Neural progenitor cell (in vitro differentiated cells): ENCODE measurements at places on chromosomes 16 and 17.

DNA sequence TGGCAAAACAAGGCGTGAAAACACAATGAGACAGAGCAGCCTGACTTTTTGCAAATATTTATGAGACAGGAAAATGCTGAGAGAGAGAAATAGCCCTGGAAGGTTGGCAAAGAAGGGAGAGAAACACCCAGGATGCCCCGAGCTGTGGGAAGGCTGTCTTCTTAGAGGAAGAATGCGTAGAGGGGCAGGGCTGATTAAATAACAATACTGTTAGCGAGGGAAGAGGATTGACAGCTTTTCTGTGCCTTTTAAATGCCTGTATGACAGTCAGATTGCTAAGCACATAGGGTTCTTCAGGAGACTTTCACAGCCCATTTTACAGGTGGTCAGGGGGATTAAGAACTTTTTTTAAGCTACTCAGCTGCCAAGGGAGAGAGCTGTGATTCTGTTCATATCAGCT is 219.2 kb downstream of the SHISA9 start:
- DNase-seq, result peak; percentile 33

DNA sequence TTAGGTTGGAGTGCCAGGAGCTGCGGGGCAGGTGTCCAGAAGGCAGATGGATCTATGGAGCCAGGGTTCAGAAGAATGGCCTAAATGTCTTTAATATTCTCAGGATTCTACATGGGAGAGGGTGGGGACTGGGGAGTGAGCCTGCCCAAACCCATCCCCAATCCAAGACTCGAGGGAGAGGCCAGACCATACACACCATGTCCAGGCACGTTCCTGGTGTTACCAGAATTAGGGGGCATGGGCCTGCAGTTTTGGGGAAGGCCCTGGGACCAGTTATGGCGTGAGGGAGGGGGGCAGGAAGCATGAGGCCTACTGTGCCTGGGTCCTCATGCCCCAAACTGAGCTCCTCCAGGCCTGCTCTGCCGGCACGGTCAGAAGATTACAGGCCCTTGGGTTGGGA is 1.9 kb downstream of the TAX1BP3 start:
- DNase-seq, result no peak

- DNase-seq, result peak; percentile 92
Measured at GRCh38 chr17:43576563-43577229, 30.6 kb upstream of the ETV4 start.

GRCh38 chr16:1713331-1713730 is 7.3 kb downstream of the MAPK8IP3 start:
- no peak for DNase-seq

GRCh38 chr17:71486261-71486660 is 634.6 kb upstream of the SOX9 start:
- DNase-seq, result no peak

DNA sequence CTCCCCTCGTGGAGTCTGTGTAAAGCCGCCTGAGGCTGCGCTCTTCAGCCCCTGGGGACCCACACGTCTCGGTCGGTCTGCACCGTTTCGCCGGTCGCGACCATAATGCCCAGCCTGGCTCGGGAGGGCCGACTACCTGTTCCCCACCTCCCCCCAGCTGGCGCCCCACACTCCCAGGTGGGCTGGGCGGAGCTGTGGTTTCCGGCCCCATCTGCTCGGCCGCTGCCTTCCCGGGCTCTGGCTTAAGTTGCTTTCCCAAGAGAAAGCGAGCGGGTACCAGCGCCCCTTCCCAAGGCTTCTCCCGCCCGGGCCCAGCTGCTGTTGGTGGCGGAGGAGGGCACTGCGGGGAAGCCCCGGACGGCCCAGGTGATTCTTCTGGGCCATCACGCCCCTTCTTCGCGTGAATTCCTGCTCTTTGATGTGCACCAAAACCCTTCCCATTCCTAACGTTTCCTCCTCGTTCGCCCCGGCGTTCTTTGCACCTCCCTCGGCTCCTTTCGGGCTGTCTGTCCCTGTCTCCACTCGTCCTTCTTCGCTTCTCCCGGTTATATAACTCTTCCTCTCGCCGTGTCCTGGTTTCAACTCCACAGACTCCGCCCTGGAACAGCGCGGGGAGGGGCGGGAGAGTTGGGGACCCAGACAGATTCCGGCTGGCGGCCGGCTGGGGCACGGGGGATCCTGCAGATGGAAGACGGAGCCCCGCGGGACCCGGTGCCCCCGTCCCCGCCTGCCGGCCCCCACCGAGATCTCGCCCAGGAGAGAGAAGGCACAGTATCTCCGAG is 2.0 kb downstream of the KDM6B start:
- peak; percentile 77 for DNase-seq

DNA sequence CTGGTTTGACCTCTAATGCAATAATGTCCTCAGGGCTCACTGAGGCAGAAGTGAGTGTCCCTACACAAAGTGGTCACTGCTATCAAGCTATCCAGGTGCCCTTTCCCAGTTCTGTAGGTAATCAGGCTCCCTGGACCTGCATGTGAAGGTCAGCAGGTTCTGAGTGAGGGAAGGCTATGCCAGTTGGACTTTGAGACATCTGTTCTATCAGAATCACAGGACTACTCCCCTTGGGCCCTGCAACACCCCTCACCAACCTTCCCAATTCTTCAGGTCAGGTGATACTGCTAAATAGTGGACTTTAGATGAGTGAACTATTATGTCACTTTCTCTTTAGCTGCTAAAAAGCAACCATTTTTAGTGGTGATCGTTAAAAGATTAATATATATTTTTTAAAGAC is 37.6 kb downstream of the ZZEF1 start:
- no peak for DNase-seq

GRCh38 chr17:57048096-57048495 is 37.0 kb upstream of the AKAP1 start:
- no peak for DNase-seq

- no peak for DNase-seq
Measured at GRCh38 chr16:5044011-5044540, 10.3 kb upstream of the NAGPA start.

DNA sequence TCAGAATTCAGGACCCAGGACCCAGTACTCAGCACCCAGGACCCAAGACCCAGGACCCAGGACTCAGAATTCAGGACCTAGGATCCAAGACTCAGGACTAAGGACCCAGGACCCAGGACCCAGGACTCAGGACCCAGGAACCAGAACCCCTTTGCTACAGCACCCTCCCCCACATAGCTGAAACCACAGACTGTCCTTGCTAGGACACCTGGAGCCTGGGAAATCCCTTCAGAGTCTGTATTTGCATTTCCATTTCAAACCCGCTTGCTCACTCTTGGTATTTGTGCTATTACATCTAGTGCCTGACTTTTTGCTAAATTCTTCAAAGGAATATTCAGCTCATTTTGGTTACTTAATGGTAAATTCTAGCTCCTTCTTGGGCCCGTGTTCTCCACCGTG is 275.8 kb upstream of the MAF start:
- DNase-seq, result no peak

- no peak for DNase-seq
Measured at GRCh38 chr17:2418572-2418971, 17.7 kb upstream of the MNT start.

DNA sequence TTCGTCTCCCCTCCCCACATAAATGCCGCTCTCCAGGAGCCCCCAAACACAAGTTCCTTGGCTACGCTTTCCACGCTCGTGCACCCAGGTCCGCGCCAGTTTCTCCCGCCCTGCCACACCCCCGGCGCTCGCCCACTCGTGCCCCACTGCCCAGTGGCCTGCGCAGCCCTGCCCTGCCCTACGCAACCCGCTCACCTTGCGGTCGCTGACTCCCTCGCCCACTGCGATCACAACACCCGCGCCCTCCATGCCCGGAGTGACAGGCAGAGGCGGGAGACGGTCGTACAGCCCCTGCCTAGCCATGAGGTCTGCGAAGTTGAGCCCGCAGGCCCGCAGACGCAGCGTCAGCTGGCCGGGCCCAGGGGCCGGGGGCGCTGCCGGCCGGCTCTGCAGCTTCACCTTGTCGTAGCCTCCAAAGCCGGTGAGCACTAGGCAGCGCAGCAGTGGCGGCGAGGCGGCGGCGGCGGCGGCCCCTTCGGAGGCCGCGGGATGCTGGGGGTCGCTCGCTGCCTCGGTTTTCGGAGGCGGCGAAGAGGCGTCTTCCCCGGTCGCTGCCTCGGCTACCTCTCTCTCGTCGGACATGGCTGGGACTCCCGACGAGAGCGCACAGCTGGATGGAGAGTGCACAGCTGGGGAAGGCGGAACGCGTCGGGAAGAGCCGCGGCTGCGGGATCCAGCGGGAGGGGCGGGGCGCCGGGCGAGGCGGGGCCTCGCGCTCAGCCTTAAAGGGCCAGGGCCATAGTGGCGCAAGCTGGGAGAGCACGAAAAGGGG is at the start of gene VAT1:
Gene VAT1, minus strand, starts transcription at position 645 of the 772 bp plus-strand sequence. Its CDS starts 63 bp downstream, at position 582.
- peak; percentile 92 for DNase-seq

DNA sequence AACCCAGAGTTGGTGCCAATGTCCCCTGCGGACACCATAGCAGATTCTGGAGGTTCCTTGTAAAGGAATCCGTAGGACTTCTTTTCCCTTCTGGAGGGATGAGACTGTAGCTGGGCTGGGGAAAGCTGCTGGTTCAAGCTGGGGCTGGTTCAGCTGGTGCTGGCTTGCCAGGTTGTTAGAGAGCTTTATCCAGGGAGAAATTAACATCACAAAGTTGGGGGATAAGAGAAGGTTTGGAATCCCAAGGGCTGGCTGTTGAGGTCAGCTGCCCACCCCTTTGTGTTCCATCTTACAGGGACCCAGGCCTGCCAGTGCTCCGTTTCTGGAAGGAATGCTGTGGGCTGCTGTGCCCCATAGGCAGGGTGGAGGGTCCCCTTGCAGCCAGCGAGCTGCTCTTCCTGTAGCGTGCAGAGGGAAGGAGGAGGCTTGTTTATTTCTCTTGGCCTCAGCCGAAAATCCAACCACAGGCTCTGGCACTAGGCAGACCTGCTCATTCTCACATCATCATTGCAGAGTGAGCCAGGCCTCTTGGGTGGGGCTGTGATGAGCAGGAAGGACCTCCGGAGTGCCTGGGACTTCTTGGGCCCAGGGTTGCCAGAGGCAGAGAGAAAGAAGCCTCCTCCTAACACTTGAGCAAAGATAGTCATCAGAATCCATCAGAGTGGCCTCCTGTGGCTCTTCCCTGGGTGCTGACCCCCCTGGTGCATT is 251.1 kb downstream of the SEC14L1 start:
- DNase-seq, result peak; percentile 78

DNA sequence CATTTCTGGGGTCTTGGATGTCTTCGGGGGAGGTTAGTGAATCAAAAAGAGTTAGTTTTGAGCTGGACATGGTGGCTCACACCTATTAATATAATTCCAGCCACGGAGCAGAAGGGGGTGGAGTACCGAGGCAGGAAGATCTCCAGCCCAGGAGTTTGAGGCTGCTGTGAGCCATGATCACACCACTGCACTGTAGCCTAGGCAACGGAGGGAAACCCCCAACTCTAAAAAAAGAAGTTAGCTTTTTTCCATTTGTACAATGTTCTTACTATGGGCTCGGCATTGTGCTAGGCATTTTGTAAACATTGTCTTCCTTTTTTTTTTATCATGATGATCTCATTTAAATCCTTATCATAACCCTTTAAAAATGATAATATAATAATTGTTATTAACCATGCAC is 8.3 kb upstream of the SNF8 start:
- DNase-seq, result no peak

DNA sequence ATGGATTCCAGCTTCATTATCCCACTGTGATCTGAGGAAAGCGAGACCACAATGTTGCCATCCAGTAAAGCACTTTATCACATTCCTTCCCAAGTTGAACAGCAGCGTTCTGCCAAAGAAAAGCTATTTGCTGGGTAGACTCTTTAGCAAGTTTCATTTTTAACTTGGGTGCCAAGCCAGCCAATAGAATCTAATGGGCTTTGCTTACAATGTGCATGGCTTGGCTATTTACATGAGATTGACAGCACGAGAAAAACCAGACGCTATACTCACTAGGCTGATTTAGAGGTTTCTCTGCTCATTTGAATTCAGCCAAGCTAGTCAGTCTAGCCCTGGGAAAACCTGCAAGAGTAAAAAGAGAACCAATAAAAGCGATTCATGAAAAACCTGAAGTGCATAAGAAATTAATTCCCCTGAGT is 108.9 kb downstream of the CDH13 start:
- DNase-seq, result no peak

DNA sequence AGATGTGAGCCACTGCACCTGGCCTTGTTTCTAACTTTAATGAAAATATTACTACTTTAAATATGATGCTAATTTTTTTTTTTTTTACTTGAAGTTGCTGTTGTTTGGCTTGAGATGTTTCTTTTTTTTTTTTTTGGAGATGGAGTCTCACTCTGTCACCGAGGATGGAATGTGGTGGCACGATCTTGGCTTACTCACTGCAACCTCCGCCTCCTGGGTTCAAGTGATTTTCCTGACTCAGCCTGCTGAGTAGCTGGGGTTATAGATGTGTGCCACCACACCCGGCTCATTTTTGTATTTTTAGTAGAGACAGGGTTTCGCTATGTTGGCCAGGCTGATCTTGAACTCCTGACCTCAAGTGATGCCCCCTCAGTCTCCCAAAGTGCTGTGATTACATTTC is 23.6 kb downstream of the IGSF6 start:
- no peak for DNase-seq

DNA sequence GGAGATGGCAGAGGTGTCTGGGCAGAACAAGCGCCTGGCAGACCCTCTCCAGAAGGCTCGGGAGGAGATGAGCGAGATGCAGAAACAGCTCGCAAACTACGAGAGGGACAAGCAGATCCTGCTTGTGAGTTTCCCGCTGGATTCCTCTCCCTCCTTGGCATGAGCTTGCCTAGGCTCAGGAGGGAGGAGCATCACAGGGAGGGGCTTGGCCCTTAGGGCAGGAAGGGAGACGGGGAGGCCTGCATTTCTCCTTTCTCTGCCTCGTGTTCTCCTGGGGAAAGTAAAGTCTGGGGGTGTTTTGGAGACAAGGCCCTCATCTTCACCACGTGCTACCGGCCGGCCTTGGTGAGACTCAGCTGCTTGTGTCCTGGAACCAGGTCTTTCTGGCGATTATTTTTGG is 18.0 kb upstream of the DBNDD1 start:
- no peak for DNase-seq

GRCh38 chr16:80507538-80507937 is 33.3 kb upstream of the DYNLRB2 start:
- no peak for DNase-seq

GRCh38 chr16:54673313-54673712 is 257.4 kb upstream of the IRX5 start:
- no peak for DNase-seq

DNA sequence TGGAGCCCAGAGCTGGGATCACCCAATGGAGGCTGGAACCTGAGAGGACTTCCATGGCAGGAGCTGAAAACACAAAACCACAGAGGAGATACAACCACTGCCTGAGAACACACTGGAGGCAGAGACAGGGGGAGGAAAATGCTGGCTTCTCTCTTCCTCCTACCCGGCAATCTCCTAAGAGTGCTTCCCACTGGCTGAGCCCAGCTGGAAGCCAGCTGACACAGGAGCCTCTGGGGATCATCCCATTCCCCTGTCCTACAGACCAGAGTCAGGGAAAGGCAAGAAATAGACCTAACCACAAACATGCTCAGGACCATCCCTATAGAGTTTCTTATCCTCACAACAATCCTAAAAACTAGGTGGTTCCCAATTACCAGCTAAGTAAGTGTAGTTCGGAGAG is 112.4 kb upstream of the CDH5 start:
- DNase-seq, result no peak

DNA sequence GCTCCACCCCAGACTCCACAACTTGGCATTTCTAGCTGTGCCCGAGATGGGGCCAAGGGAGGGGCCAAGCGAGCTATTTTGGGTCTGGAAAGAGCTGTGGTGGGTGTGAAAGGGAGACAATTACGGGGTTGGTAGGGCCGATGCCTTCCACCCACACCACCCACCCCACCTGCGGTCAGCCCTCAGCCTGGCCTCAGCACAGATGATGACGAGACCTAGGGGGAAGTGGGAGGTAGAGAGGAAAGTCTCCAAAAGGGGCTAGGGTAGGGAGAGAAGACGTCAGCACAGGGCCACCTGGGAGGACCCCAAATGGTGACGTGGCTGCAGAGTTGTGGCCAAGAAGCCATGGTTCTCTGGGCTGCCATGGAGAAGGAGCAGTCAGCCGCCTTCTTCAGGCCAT is 83.1 kb downstream of the SDK2 start:
- DNase-seq, result no peak
